ENCODE measurements at places on chromosomes 12 and 14. TPM values are rescaled to one million over a fixed set of nuclear protein-coding genes. Genes with fewer than 3 reads are reported as not detected.

GRCh38 chr12:103012884-103013283 lies 55.4 kb downstream of the ASCL1 start:
- DNase-seq = no peak

DNA sequence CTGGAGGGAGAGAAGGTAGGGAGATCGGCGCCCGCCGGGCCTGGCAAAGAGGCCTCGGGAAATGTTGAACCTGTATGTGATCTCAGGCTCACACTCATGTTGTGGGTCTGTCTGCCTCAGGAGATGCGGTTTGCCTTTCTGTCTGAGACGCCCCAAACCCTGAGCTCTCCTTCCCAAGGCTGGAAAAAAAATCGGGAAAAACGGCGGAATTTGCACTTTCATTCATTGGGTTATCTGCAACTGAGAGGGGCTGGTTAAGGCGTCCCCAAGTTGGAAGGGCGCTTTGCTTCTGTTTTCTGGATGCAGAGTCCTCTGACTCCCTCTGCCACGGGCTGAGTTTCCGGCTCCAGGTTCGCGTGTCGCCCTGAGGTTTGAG lies 5.0 kb upstream of the HOXC9 start:
- no peak for DNase-seq

DNA sequence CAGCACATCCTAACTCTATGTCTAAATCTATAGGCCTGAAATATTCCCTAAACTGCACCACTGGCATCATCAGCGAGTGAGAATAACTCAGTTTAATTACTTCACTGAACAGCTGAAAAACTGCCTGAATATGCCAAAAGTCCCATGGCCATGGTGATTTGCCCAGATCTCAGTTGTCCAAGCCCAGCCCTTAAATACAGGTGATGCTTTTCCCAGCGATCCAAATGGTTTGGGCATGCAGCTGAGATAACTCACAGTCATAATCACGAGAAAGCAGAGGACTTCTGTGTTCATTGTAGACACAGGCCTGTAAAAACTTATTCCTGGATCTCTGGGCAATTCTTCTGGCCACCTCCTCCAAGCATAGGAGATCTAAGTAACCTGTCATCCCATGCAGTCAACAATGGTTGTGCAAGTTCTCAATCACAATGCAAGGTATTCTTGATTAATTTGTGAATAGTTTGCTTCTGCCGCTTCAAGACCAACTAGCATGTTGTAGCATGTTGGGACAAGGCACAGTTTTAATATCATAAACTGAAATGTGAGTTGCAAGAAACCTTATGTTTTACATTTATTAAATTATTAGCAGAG lies 40.5 kb downstream of the DUSP6 start:
- no peak for DNase-seq

GRCh38 chr14:96273629-96274028 lies 17.6 kb downstream of the BDKRB1 start:
- no peak for DNase-seq

DNA sequence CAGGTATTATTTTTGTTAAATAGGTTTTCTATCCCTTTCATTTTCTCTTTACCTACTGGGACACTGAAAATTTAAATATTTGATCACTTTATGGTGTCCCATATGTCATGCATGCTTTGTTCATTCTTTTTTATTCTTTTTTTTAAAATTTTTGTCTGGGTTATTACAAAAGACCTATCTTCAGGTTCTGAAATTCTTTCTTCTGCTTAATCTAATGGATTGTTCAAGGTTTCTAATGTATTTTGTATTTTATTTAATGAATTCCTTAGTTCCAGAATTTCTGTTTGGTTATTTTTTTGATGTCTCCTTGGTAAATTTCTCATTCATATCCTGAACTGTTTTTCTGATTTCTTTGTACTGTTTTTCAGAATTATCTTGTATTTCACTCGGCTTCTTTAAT lies 20.2 kb upstream of the VASH1 start:
- DNase-seq = no peak

- DNase-seq = no peak
Measured at GRCh38 chr12:54420766-54421144, 1.7 kb upstream of the ITGA5 start.

DNA sequence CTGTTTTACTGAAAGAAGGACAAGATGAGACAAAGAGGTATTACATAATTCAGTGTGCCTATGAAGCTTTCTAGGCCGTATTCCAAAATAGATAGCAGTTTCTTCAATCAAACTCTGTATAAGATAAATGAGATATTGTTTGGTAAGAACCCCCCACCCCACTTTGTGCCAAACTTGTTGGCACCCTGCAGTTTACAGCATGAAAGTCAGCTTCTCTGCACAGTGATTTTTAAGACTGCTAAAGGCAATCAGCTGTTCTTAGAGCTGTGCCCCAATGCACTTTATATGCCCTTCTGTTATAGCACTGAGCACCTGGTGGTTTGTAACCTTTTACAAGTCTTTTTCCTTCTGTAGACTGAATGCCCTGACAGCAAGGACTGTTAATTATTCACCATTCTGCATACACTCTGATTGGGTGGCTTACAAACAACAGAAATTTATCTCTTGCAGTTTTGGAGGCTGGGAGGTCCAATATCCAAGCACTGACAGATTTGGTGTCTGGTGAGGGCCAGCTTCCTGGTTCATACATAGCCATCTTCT lies 76.7 kb downstream of the ANO4 start:
- DNase-seq = no peak

- no peak for DNase-seq
Measured at GRCh38 chr14:89658977-89659670, 242.1 kb upstream of the FOXN3 start.

DNA sequence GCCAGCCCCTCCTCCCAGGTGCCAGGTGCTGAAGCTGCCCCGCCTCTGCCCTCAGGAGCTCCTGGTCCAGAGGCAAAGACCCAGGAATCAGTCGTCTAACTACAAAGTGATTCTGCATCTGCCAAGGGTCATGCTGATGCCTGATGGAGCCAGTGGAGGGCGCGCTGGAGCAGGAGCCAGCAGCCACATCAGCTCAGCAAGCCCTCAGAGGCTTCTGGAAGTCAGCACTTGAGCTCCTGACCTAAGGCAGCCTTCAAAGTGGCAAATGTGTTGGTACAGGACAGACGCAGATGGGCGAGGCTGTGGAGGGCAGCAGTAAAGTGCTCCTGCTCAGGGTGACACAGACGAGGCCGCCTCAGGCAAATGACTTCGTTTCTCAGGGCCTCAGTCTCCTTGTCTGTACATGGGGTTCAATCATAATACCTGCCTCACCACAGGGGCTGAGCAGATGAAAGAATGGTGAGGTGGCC lies 10.9 kb downstream of the C12orf43 start:
- no peak for DNase-seq

DNA sequence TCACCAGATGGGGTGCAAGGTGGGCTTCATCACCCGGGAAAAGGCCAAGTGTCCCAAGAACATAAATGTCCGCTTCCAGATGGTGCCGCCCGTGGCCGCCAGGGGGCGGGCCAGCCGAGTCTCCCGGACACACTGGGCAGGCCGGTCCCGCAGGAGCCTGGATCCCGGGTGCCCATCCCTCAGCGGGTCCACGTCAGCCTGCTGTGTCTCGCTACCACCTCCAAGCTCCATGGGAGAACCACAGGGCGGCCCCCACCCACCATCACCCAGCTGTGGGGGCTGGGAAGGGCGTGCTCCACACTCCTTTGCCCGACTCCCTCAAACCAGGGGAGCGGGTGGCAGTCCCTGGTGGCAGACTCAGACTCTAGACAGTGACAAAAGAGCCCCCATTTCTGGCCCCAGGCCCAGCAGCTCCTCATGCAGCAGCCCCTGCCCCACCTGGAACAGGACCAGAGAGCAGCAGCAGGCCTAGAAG lies 22.0 kb upstream of the NUDT14 start:
- no peak for DNase-seq

GRCh38 chr12:116306506-116306905 lies 29.0 kb upstream of the MED13L start:
- no peak for DNase-seq

- DNase-seq = peak; percentile 78
Measured at GRCh38 chr12:75868501-75868900, 163.1 kb downstream of the PHLDA1 start.

- DNase-seq = peak; percentile 87
Measured at GRCh38 chr12:26271889-26272492, 76.6 kb downstream of the SSPN start.

DNA sequence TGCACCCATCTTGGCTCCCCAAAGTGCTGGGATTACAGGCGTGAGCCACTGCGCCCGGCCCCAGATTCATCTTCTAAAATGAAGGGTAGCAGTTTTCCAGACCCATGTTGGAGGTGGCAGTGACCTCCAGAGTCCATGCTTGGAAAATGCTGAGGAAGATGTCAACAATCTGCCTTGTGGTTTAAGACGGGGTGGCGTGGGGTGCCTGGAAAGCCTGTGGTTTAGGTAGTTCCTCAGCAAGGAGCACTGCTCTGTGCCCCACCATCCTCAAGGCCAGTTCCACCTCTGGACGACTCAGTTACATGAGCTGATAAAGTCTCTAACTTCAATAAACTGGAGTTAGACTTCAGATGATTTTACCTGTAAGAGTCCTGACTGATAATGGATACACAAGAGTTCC lies 48.6 kb downstream of the DRAM1 start:
- DNase-seq = no peak

- no peak for DNase-seq
Measured at GRCh38 chr14:36373982-36374673, 53.7 kb upstream of the MBIP start.

GRCh38 chr12:53757101-53757770 lies 5.5 kb upstream of the CISTR start:
- DNase-seq = peak; percentile 87

- no peak for DNase-seq
Measured at GRCh38 chr14:51185180-51185579, 54.9 kb upstream of the TMX1 start.

NID2 gene
- total RNA-seq = 37.3 TPM

RNASE7 gene
- total RNA-seq = not detected

INHBE gene
- 0.73 TPM for total RNA-seq

CLEC14A gene
- 31.9 TPM for total RNA-seq

Measured in cardiac septum (tissue), 1 donor.